Naive thymus-derived CD8-positive, alpha-beta T cell (primary cell): ENCODE measurements at places on chromosomes 12 and 14.
A peak's percentile ranks its signal among the peaks of the same experiment; 100 is the strongest.

- DNase-seq: no peak
Observed at GRCh38 chr14:36582011-36582873, at the start of gene NKX2-8. Gene NKX2-8, minus strand, starts transcription at chr14:36582614. Its CDS starts 225 bp downstream, at chr14:36582389.

DNA sequence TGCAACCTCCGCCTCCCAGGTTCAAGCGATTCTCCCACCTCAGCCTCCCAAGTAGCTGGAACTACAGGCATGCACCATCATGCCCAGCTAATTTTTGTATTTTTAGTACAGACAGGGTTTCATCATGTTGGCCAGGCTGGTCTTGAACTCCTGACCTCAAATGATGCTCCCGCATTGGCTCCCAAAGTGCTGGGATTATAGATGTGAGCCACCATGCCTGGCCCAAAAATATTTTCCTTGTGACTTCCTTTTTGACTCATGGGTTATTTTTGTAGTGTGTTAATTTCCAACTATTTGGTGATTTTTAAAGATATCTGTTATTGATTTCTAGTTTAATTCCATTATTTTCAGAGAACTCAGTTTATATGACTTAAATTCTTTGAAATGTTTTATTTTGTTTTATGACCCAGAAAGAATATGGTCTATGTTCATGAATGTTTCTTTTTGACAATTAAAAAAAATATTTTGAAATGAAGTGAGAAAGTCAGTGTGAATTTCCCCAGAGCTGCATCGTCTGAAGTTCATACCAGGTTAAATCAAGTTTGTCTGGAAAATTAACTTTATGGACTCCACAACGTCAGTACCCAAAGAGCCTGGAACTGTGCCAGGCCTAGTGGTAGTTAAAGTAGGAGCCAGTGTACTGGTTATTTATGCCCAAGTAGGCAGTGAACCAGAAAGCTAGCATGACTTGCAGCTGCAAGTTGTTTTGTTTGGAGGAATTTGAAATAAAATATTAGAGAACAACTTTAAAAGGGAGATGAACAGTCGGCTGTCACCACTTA is 2.8 kb upstream of the CDKL1 start:
- no peak for DNase-seq

DNA sequence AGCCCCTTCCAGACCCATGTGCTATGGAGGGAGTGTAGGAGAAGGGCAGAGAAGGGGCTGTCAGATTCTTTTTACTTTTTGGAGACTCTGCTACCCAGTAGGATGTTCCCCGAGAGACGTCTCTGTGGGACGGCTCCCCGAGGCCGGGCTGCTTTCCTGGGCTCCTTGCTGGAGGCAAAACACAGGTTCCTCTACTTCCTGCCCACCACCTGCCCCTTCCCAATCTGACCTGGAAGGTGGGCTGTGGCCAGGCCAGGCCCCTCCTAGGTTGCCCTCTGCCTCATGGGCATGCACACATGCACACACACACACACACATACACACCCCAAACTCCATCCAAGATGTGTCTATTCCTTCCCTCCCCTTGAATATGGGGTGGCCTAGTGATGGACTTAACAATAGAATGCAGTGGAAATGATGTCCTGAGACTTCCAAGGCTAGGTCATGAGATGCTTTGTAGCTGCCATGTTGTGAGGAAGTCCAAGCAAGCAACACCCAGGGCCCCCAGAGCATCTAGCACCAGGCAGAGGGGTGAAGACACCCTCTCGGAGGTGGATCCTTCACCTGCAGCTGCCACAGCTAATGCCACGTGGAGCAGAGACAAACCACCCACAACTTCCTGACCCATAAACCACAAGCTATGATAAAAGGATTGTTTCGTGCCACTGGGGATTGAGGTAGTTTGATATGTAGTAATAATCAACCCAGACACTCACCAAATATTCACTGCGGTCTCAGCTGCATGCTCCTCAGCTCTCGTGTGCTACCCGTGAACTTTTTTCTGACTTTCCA is 1.6 kb upstream of the ASB2 start:
- peak; percentile 86 for DNase-seq

- DNase-seq: no peak
Observed at GRCh38 chr14:64928239-64929013, 14.1 kb downstream of the GPX2 start.

DNA sequence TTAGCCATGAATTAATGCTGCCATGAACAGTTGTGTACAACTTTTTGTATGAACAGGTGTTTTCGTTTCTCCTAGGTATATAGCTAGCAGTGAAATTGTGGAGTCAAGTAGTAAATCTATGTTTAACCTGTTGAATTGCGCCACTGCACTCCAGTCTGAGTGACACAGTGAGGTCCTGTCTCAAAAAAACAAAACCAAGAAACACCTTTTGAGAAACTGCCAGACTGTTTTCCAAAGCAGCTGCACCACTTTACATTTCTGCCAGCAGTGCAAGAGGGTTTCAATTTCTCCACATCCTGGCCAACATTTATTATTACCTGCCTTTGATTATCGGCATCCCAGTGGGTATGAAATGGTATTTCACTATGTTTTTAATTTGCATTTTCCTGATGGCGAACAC is 3.3 kb upstream of the PLEKHG3 start:
- DNase-seq: no peak

GRCh38 chr14:65664436-65664835 is 251.9 kb downstream of the FUT8 start:
- DNase-seq: no peak

GRCh38 chr12:52628111-52628507 is 9.8 kb upstream of the KRT73 start:
- no peak for DNase-seq

DNA sequence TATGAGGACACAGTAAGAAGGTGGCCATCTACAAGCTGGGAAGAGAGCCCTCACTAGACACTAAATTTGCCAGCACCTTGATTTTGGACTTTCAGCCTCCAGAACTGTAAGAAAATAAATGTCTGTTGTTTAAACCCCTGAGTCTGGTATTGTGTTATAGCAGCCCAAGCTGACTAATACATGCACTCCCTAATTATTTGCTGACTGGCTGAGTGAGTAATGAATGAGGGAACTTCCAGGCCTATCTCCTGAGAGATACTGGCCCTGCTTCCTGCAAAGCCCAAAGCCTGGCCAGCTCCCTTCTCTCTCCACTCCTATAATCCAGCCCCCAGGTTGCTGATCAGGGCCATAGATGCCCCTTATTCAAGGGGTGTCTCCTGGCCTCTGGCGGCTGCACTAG is 120.0 kb upstream of the NOS1 start:
- no peak for DNase-seq

DNA sequence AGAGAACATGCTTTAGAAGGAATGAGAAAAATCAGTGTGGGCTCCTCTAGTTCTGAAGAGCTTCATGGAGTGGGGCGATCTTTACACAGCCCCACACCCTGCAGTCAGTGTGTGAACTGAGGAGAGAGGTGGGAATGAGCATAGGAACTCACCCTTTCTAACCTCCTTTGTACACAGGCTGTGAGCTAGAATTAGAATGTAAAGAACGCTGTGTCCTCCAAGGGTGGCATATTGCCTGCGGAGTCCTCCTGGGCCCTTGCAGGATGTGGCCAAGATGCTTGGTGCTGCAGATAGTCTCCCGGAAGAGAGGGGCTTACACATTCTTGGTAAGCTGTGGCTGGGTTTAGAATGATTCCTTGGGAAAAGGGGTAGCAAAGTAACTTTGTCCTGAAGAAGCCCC is 43.9 kb downstream of the NINJ2 start:
- no peak for DNase-seq

DNA sequence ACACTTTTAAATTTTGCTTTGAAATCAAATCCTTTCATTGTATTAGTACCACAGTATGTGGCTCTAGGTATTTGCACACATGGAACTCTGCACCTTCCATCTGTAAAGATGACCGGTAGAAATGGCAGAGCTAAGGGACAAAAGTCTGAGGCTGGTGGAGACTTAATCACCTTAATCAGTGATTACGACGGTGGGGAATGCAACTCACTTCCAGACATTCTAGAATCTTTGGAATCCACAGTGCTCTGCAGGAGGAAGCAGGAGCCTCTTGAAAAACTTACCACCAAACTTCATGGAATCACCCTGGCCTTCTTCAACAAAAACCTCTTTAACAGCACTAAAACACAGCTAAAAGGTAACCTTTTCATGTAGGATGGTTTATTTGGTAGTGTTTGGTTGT is 3.9 kb upstream of the DACT1 start:
- DNase-seq: no peak

GRCh38 chr14:94699831-94700230 is 70.1 kb downstream of the GSC start:
- no peak for DNase-seq

DNA sequence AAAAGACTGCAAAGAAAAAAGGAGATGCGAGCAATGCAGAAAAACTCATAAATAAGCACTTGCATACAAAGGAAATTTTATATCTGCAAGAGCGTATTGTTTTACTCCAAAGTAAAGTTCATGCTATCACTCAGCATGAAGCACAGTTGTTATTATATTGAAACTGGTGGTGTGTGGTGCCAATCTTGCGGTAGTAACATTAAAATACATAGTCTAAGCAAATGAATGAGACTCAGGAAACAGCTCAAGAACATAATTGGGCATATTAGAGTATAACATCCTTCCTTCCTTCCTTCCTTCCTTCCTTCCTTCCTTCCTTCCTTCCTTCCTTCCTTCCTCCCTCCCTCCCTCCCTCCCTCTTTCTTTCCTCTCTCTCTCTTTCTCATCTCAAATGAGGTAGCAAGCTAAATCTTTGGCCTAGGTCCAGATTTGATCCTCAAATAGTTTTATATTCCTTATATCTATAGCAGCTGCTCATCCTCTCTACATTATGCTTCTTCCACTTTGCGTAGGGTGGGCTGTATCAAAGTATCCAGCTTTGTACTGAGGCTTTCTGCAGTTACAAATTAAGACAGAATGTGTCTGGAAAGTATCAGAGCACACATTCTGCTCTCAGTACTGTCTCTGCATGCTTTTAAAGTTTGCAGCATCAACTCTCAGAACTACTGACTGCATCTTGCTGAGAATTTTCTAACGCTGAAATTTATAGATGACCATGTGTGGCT is 718.3 kb downstream of the RERGL start:
- DNase-seq: no peak

DNA sequence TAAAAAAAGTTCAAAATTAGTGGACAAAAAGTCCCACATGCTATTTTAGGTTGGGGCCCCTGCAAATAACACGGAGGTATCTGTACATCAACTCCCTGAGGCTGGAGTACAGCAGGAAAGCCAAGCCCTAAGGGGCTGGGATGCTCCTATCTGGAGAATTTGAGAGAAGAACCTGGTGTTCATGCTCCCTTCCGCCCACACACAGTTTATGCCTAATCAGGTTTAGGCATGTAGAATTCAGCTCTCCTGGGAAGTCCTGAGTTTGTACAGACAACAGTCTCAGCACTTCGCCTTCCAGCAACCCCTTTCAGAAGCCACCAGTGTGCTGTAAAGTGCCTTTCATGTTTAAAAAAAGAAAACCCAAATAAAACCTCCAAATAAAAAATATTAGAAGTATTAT is 237.3 kb upstream of the GRIP1 start:
- DNase-seq: no peak

GRCh38 chr14:68104518-68104917 is 284.9 kb downstream of the RAD51B start:
- DNase-seq: no peak

- no peak for DNase-seq
Observed at GRCh38 chr12:1739368-1739767, 48.5 kb downstream of the ADIPOR2 start.
